ENCODE measurements at places on chromosomes 3 and 15. TPM values are rescaled to one million over a fixed set of nuclear protein-coding genes. Genes with fewer than 3 reads are reported as not detected.

The P3H2 gene
- total RNA-seq, result 0.50 TPM

DNA sequence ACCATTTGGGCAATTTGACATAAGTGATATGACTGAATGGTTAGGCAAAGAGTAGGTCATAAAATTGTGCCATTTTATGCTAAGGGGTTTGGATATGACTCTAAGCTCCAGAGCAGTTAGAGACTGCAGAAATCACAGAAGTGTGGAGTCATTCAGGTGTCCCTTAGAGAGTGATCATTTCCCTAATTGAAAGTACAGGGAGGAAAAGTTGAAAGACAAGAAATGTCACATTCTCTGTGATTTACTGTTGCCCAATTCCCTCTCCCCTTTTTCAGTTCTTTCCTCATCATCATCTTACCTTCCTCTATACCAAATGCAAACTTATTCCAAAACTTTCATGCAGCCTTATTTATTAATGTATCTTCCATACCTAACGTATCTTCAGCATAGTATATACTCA is 2.7 kb upstream of the GOLGB1 start:
- DNase-seq, result no peak
- H3K27ac ChIP-seq, result no peak overlapping the region
- H3K4me3 ChIP-seq, result no peak overlapping the region
- H3K36me3 ChIP-seq, result no peaks in the 10 kb centered on the region

DNA sequence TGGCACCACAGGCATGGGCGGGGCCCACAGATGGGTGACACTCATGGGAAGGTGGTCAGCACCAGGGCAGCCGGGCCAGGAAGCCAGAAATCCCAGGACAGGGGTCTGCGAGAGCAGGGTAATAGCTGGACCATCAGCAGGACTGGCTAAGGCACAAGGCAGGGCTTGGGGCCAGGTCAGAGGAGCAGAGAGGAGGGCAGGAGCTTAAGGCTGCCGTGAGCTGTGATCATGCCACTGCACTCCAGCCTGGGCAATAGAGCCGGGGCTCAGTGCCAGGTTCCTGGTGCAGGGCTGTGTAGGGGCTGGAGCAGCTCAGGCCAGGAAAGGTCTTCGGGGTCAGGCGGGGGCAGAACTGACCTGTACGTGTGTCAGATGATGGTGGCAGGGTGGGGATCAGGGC is 64.2 kb upstream of the LINGO1 start:
- no peak overlapping the region for H3K27ac ChIP-seq
- no peaks in the 10 kb centered on the region for H3K4me1 ChIP-seq

The FGF12 gene
- not detected for total RNA-seq

- no peak for DNase-seq
- peaks cover 2% of the 10 kb centered on the region for H3K27me3 ChIP-seq
- no peak overlapping the region for H3K4me3 ChIP-seq
- peaks cover 4% of the 10 kb centered on the region for H3K4me1 ChIP-seq
- no peaks in the 10 kb centered on the region for H3K36me3 ChIP-seq
Observed at GRCh38 chr3:66215106-66215505, 5.7 kb upstream of the SLC25A26 start.

The RSRC1 gene
- 33.2 TPM for total RNA-seq

Data from T-cell (primary cell).